ENCODE measurements at places on chromosomes 4 and X.

DNA sequence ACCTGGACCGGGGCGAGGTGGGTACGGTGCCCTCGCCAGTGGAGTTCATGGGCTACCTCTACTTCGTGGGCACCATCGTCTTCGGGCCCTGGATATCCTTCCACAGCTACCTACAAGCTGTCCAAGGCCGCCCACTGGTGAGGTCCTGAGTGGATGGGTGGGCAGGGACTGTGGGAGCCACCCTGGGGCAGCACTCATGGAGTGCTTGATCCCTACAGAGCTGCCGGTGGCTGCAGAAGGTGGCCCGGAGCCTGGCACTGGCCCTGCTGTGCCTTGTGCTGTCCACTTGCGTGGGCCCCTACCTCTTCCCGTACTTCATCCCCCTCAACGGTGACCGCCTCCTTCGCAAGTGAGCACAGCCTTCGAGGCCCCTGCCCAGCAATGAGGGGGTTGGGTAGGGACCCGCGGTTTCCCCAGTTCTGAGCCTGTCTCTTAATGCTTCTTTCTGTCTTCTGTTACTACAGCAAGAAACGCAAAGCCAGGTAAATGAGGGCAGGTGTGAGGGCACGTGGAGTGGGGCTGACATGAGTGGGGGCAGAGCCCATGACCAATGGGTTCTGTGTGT, 3.7 kb downstream of the PORCN start:
- DNase-seq: no peak

DNA sequence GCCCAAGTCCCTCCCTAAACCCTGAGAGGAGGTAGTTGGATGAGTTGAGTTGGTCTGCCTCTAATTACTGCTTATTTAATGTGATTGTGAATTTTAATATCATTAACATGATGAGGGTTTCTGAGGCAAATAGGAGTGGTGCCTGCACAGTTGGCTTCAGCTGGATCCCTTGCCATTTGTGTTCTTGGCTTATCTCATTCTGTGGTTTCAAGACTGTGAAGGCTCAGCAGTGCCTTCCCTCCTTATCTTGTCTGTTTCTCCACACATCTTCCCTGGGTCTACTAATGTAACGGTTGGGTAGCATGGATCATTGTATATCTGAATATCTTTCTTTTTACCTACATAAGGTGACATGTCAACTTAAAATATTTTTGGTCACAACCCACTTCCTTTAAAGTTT, 1.6 kb upstream of the SLC10A4 start:
- no peak for DNase-seq

DNA sequence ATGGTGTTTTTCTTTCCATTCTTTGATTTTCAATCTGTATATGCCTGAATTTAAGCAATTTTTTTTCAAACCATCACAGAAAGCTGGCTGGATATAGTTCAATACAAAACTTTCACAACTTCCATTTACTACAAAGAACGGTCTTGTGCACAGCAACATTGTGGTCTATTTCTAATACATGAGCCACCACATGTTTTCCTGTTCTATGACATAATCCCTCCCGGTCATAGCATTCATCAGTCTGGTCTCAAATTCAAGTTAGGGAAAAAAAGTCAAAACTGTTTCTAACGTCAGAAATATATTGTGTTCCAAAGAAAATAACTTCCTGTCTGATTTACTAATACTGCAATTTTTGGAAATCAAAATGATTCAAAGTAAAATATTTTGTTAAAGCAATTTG, 7.5 kb upstream of the CXCL6 start:
- DNase-seq: no peak

DNA sequence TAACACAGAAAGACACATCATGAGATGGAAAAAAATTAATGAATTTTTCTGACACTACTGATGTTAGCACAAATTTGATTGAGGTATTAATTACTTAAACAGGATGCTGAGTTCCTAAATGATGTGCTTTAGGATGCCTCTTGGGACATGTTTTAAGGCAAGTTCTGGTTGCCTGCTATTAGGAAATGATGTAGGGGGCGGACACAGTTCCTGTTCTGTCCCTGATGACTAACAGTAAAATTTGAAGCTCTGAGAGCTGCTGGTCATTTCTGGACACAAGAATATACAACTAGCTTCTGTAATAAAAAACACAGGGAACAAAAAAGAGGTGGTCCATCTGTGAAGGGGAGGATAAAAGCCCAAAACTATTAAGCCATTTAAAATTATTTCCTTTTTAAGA, 163.2 kb upstream of the ETNPPL start:
- DNase-seq: no peak

DNA sequence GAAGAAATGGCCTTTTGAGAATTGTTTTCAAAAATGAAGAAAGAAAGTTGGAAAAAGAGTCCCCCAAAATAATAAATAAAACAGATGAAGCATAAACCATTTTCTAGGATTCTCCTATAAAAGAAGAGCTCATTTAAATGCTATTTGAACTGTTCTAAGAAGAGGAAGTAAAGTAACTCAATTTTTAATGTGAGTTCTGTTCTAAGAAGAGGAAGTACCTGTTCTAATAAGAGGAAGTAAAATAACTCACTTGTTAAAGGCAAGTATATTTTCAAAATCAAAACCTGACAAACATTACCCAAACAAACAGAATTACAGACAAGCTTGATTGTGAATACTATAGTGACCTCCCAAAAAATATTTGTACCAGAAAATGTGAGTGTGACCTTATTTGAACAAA, 1326.3 kb downstream of the C4orf33 start:
- DNase-seq: no peak

- no peak for DNase-seq
Measured at GRCh38 chr4:186946682-186947294, 223.1 kb upstream of the FAT1 start.

DNA sequence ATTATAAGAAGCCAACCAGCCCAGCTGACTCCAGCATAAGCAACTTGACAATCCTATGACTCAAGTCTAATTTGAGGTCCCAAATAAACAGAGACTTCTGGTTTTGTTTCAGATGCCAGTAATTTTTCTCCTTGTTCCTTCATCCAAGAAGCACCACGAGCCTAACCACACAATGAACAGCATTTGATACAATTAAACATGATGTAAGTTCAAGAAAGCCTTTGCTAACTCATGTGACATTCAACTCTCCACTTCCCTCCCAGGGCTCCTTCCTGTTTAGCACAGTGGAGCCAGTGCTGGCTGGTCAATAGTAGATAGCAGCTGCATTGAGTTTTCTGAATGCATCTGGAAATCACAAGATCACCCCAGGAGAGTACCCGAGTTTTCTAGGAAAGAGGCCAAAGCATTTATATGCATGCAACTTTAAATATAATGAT, 206.3 kb downstream of the ARHGAP24 start:
- DNase-seq: no peak

GRCh38 chr4:85642356-85643100, 167.6 kb downstream of the ARHGAP24 start:
- DNase-seq: no peak

- no peak for DNase-seq
Measured at GRCh38 chrX:45794323-45794994, 593.8 kb upstream of the DIPK2B start.

GRCh38 chrX:133972916-133973315, 12.5 kb downstream of the GPC3 start:
- DNase-seq: no peak

DNA sequence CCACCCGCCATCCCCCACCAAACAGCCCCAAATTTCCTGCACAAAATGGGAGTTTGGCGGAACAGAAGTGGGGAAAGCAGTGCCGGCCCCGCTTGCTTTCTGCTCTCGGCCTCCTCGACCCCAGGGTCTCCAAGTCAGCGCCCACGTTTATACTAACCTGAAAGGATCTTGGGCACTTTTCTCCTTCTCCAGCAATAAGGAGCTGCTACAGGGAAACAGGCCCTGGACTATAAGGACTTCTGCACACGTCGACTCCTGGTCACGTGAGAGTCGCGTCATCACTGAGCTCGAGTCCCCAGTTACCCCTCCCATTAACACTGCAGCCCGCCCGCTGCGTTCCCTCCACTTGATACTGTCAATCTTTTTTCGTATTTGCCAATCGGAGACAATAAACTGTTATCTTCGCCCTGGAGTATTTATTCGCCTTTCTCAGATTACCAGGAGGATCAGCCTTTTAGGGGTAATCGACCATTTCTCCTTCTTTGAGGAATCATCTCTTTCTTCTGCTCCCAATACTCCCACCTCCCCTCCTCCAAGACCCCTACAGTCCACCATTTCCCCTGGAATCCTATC, at the start of gene TCEAL8:
Gene TCEAL8, minus strand, starts transcription at position 235 of the 573 bp plus-strand sequence. CDS start 1,176 bp downstream, outside the sequence.
- peak; percentile 40 for DNase-seq

DNA sequence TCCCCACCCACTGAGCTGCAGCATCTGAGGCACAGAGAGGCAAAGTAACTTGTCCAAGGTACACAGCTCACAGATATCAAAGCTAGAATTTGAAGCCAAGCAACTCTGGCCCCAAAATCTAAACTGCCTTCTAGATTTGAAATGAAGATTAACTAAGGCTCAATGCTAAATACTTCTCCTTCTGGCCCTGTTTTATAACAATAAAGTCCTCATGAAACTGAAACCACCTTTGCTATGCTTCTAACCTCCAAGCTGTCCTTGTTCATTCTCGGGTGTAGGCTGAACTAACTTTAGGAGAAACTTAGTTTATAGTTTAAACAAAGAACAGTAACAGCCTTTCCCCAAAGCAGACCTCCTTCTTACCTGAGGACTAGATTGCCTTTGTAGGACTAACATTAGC, 93.6 kb downstream of the DCTD start:
- no peak for DNase-seq

DNA sequence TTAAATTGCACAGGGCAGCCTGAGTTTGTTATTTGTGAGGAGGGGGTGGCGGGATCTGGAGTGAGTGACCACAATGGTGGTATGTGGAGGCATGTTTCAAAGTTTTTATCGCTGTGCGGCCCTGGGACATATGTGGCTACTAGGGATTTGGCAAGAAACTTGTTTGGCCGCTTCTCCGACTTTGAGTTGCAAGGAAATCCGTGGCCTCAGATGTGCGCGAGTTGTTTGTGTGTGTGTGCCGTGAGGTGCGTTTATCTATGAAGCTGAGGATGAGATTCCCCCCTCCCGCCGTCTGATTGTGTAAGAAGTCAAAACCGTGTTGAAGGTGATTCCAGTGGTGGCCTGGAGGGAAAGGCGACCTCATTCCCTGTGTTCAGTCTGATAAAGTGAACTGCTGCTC, 1.4 kb downstream of the JADE3 start:
- no peak for DNase-seq

DNA sequence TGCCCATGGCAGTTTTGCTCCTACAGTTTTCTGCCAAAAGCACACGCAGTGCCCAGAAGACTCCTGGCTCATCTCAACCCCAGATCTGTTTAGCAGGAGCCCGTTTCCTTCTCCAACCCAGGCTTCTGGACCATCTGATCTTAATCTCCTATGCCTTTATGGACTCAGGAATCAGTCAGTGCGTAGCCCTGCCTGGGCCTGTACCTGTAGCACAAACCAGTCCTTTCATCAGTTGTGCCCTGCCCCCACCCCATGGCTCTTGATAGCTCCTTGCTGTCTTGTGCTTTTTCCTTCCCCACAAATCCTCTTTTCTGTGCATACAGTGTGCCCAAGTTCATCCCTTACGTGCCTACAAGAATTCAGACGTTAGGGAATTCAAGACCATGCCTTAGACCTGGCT, 1.5 kb downstream of the ZNF718 start:
- DNase-seq: no peak

DNA sequence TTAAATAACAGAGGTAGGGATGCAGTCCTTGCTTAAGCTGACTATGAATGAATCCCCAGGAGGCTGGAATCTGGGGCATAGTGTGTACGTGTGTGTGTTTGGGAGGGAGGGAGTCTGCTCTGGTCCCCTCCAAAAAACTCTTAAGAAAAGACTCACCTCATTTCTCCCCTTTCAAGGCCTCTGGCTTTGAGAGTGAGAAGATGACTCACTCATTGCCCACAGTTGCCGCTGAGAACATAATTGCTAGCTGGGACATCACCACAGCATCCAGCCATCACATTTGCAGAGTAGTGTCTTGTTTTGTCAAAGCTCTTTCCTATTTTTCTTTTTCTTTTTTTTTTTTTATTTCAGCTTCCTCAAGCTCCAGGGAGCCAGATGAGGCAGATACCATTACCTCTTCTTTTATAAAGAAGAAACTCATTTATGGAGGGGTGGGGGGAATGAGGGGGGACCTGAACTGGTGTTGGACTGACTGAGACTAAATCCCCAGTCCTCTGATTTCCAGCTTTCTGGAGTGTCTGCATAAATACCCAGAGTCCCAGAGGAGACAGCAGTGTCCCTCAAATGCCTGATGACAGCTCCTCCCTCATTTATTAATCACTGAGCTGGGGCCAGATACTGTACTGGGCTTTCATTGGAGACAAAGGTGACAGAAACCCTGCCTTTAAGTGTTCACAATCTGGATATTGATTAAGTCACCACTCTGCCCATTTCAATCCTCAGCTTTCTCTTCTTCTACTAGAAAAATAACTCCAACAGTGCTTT, 61.9 kb upstream of the LAS1L start:
- DNase-seq: no peak

DNA sequence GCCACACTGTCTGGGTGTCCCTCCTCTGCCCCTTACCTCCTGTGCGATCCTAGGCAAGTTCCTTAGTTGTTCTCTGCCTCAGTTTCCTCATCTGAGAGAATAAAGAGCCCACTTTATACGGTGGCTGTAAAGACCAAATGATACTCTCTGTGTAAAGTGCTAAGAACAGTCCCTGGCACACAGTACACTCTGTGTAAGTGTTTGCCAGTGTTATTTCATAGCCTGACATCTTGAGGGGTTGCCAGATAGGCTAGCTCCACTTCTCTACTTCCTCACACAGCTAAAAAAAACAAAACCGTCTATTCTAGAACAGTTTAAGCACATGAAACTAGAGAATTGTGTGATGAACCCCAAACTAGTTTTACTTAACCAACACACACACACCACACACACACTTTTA, 17.1 kb downstream of the SPON2 start:
- no peak for DNase-seq

GRCh38 chr4:177275999-177276398, 33.7 kb upstream of the NEIL3 start:
- DNase-seq: no peak

DNA sequence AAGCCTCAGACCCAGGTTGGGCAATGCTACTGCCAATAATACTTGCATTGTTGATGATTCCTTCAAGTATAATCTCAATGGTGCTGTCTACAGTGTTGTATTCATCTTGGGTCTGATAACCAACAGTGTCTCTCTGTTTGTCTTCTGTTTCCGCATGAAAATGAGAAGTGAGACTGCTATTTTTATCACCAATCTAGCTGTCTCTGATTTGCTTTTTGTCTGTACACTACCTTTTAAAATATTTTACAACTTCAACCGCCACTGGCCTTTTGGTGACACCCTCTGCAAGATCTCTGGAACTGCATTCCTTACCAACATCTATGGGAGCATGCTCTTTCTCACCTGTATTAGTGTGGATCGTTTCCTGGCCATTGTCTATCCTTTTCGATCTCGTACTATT, 7.4 kb downstream of the LPAR4 start:
- no peak for DNase-seq
